CD4-positive, alpha-beta memory T cell (primary cell): ENCODE measurements at places on chromosomes 3 and 15.

- peaks cover 9% of the 10 kb centered on the region for H3K4me1 ChIP-seq
- DNase-seq = no peak
- H3K27me3 ChIP-seq = peaks cover 21% of the 10 kb centered on the region
- no peak overlapping the region for H3K4me3 ChIP-seq
- H3K27ac ChIP-seq = no peak overlapping the region
- H3K36me3 ChIP-seq = no peaks in the 10 kb centered on the region
Observed at GRCh38 chr15:96333131-96334016, 2.9 kb downstream of the NR2F2 start.

- peak; percentile 34 for DNase-seq
- H3K4me1 ChIP-seq = peaks cover 23% of the 10 kb centered on the region
- H3K4me3 ChIP-seq = no peak overlapping the region
- peak overlapping the region; percentile 12 for H3K27ac ChIP-seq
Observed at GRCh38 chr3:52721002-52721729, 15.3 kb downstream of the SPCS1 start.

GRCh38 chr15:87686339-87686738, 570.2 kb downstream of the NTRK3 start:
- no peak overlapping the region for H3K27ac ChIP-seq
- H3K36me3 ChIP-seq = no peaks in the 10 kb centered on the region
- peaks cover 11% of the 10 kb centered on the region for H3K4me1 ChIP-seq

- no peak within 1 kb of the TSS for H3K27ac ChIP-seq
- no peak within 1 kb of the TSS for H3K4me3 ChIP-seq
- no peaks in the 10 kb centered on the region for H3K36me3 ChIP-seq
- no peaks in the 10 kb centered on the region for H3K4me1 ChIP-seq
- DNase-seq = no peak
Observed at GRCh38 chr3:63652066-63652725, at the start of gene SNTN. Gene SNTN (plus strand): TSS chr3:63652675. CDS start chr3:63652688, 13 bp downstream.
